ENCODE measurements at places on chromosomes 7 and 10.

GRCh38 chr10:412109-412508, 276.9 kb downstream of the ZMYND11 start:
- DNase-seq = no peak

GRCh38 chr7:151754142-151754590, 122.7 kb downstream of the PRKAG2 start:
- no peak for DNase-seq

DNA sequence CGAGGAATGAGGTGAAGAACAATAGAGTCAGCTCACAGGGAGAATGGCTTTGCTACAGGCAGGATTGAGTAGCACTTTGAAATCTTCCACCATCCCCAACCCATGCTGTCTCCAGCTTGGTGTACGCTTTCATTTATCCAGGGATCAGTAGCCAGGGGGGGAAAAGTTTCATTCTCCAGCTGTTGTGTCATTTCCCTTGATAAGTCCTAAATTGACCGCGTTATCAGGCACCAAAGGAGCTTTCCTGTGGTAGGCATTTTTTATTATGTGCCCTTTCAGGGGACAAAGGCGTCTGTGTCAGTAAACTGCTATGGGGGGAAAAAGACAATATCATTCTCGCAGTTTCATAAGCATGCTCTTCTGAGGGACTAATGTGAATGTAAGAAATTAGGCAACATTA, 106.6 kb upstream of the YAE1 start:
- no peak for DNase-seq

GRCh38 chr7:128302139-128302538, 41.6 kb downstream of the RBM28 start:
- DNase-seq = no peak

GRCh38 chr7:131122394-131122793, 205.3 kb upstream of the MKLN1 start:
- no peak for DNase-seq

GRCh38 chr7:45920502-45921380, at the start of gene IGFBP3:
Gene IGFBP3, minus strand, starts transcription at chr7:45921272. Its CDS starts 132 bp downstream, at chr7:45921140.
- no peak for DNase-seq

DNA sequence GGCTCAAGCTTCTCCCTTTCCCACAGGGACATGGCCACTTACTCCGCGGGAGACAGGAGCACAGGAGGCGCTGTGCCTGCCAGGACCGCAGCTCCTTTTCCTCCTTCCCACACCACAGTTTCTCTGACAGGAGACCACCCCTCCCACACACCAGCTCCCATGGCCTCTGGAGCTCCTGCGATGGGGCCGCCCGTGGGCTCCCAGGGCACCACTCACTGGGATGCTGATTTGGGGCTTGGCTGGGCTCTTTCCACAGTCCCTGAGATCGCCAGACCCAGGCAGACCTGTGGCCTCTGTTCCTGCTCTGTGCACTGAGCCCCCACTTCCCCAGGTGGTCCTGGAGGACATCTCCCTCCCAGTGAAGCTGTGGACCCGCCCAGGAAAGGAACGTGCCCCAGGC, 226.9 kb upstream of the SHH start:
- DNase-seq = no peak

GRCh38 chr10:124653311-124653710, 90.9 kb downstream of the FAM53B start:
- no peak for DNase-seq

- no peak for DNase-seq
Measured at GRCh38 chr10:49504528-49504927, 34.4 kb downstream of the ERCC6 start.

DNA sequence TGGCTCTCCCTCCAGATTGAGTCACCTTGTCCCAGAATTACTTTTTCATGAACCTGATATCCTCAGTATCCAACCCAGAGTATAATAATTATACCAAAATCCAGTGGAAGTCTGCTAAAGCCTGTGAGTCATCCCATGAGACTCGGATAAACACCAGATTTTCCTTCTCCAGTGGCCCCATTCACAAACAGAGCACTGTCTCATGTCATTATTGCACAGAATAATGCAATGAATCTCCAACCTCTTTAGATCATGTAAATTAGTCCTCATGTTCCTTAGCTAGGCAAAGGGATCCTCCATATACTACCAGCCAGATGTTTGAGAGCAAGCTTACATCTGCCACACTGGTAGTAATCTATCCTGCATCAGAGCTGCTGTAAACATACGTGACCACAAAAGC, 89.0 kb downstream of the AMPH start:
- DNase-seq = no peak

DNA sequence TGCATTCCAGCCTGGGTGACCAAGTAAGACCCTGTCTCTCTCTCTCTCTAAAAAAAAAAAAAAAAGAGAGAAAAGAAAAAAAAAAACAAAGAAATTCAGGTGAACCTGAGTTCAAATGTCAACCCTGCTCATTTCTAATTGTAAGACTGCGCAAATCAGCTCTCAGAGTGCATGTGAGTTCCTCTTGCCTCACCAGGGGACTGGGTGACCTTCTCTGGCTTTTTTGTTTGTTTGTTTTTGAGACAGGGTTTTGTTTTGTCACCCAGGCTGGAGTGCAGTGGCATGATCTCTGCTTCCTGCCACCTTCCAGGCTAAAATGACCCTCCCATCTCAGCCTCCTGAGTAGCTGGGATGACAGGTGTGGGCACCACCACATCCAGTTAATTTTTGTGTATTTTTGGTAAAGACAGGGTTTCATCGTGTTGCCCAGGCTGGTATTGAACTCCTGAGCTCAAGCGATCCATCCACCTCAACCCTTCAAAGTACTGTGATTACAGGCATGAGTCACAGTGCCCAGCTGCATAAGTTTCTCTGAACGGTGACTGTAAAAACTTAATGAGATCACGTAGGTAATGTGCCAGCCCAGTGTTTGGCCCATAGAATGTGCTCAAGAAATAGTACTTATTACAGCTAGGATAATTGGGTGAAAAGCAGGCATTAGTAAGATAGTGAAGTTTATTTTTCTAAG, 45.3 kb upstream of the BAMBI start:
- DNase-seq = no peak

DNA sequence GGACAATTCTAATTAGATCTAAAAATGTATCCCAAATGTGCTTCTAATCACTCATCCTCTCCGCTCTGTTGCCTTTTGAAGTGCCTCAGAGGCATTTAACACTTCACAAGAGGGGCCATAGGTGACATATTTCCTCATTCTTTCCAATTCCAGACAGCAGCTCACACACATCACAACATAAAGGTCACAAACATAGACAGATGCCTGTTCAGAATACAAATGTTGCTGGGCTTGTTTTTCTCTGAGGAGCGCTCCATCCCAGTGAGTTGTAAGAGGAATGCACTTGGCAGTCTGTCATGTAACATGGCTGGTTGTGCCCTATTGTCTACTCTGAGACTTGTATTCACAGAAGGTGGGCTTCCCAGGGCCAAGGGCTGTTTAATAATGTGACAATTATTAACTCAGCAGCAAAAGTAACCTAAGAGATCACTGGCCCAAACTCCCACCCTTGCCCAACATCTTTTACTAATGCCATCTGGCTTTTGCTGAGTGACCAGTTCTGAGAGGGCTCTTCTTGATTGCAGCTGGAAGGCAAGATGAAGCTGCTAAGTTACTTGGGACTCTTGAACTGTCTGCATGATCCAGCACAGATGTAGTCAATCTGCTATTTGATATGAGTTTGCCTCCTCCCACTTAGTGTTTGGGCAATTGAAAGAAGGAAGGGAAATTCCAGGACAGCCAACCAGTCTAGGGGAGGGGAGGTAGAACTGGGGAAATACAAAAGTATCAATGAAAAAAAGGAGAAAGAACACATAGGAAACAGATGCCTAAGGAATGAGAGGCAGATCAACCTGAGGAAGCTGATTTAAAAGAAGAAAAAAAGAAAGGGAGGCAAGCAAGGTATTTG, 13.6 kb downstream of the PON2 start:
- DNase-seq = no peak

DNA sequence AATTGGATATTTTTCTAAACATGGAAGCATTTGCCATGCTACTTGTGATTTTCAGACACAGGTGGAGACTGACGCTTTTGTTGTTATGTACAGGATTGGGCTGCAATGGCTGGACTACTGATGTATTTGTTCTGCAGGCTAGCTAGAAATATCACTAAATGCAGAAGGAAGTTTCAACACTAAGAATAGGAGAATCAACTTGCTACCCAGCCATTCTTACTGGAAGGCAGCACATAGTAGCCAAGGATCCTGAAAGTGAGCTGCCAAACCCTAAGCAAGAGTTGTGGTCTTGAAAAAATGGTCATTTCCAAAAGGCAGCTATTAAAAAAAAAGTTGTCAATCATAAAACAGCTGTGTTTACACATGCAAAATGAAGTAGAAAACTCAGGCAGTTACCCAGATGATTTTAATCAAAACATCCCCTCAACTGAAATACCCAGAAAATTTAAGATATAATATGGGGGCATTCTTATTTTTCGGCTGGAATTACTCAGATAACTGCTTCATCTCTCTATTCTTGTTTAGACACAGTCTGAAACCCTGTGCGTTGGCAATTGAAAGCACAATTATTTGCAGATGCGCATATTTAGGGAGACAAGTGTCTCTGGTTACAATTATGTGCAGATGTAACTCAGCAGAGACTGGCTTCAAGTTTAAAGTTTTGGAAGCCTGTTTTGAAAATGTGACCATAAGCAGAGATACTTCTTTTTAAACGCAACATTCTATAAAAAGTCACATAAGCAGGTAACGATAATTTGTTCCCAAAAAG, 31.2 kb downstream of the GFRA1 start:
- DNase-seq = no peak

- no peak for DNase-seq
Measured at GRCh38 chr7:151186640-151187408, at the start of gene ASB10. Gene ASB10, minus strand, starts transcription at chr7:151187250. Its CDS starts 120 bp downstream, at chr7:151187130.

- no peak for DNase-seq
Measured at GRCh38 chr7:154863766-154864522, 139.0 kb downstream of the PAXIP1 start.

GRCh38 chr7:91034459-91035368, 229.5 kb upstream of the FZD1 start:
- DNase-seq = no peak

DNA sequence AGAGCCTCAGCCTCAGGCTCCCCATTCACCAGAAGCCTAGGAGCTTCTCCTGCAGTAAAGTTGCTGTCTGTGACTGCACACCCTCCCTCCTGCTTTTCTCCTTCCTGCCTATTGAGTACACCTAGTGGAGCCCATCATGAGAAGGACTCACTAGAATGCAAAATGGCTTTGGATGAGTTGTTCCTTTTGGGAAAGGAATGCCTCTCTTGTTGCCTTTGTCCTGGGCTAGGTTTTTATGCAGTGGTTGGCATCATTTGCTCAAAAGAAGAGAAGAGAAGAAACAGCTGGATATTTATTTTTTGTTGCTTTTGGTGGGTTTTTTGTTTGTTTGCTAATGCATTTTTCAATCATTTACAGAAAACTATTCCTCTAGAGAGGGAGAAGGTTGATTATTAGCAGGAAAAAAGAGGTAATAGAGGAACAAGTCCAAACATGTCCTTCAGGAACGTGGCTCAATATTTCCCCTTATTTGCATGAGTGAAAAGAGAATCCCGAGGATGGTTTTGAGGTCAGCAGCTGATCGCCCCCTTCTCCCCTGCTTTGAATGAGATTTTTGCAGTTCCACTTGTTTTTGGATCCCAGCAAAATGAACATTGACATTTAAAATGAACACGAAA, 369.9 kb upstream of the NRP1 start:
- DNase-seq = no peak

DNA sequence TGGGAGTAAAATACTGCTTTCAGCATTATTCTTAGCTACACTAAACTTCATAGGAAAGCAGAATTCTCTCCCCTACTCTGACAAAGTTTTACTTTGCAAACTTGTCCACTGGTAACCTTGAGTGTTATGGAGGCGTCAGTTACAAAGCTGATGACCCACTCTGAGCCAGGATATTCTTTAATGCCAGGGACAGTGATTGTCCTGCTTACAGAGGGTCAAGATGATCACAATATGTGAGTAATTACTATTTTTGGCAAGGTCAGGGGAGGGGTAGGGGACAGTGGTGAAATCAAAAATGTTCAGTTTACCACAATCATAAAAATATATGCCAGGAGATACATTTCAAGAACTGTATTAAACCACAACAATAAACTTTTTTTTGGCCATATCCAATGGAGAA, 520.6 kb downstream of the SUGCT start:
- DNase-seq = no peak

- DNase-seq = no peak
Measured at GRCh38 chr10:120505056-120505455, 48.0 kb downstream of the PLPP4 start.

DNA sequence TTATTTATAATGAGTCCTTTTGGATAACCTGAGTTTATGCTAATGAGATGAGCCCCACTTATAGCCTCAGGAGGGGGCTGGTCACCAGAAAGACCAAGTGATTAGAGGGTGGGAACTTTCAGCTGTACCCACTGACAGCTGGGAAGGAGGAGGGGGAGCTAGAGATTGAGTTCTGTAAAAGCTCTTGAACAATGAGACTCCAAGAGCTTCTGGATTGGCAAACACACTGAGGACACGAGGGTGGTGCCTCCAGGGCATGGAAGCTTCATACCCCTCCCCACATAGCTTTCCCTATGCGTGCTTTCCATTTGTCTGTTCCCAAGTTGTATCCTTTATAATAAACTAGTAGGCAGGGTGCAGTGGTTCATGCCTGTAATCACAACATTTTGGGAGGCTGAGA, 20.3 kb downstream of the MRPS24 start:
- DNase-seq = no peak

Data from stimulated activated CD4-positive, alpha-beta T cell treated with anti-CD3 and anti-CD28 coated beads, TNF-alpha, amount 100 ng/mL, for 4 hours (primary cell).